ENCODE measurements at places on chromosomes 11 and 22.

- ATAC-seq: no peak
Measured at GRCh38 chr22:47386812-47387510, 624.5 kb downstream of the TBC1D22A start.

DNA sequence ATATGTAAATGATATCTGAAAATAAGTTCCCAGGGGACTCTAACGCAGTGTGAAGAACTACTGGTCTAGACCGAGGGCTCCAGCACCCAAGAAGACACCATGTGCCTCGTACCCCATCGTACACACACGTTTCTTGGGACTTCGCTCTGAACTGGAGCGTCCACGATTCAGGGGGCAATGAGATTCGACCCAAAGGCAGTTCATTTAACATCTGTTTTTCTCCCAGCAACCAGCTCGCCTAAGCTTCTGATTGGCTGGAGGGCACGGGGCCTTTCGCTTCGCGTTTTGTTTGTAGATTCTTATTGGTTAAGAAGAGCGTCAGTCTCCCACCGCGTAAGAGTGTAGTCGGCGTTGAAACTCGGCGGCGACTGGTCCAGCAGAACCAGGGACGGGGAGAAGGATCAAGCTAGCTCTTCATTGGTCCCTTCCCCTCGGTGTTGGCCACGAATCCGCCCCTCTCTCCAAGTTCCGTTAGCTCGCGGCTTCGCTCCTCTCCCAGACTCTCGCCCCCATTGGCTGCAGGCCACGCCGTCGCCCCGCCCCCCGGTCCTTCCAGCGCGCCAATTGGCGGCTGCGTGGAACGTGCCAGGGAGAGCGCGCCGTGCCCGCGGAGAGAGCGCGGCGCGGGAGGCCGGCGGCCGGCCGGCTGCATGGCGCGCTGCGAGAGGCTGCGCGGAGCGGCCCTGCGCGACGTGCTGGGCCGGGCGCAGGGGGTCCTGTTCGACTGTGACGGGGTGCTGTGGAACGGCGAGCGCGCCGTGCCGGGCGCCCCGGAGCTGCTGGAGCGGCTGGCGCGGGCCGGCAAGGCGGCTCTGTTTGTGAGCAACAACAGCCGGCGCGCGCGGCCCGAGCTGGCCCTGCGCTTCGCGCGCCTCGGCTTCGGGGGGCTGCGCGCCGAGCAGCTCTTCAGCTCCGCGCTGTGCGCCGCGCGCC lies at the start of gene PDXP:
TSS of gene PDXP (plus strand) at position 591 of the 933 bp plus-strand sequence. CDS start at position 651, 60 bp downstream.
- peak; percentile 90 for ATAC-seq

DNA sequence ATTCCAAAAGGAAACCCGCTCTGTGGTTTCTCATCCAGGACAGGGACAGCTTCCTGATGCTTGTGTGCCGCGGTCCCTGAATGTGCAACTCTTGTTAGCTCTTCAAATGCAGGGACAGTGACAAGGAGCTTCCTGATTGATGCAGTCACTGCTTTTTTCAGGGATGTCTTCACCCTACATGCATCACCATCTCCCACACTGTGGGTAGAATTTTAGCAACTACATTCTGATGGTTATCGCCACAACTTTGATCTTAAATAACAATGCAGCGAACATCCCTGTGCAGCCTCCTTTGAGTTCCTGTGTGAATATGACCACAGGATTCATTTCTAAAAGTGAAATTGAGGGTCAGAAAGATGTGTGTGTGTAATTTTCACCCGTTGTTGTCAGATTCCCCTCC lies 115.0 kb downstream of the GGTLC2 start:
- no peak for ATAC-seq

GRCh38 chr11:75031224-75031753 lies 42.6 kb downstream of the NEU3 start:
- ATAC-seq: peak; percentile 45

DNA sequence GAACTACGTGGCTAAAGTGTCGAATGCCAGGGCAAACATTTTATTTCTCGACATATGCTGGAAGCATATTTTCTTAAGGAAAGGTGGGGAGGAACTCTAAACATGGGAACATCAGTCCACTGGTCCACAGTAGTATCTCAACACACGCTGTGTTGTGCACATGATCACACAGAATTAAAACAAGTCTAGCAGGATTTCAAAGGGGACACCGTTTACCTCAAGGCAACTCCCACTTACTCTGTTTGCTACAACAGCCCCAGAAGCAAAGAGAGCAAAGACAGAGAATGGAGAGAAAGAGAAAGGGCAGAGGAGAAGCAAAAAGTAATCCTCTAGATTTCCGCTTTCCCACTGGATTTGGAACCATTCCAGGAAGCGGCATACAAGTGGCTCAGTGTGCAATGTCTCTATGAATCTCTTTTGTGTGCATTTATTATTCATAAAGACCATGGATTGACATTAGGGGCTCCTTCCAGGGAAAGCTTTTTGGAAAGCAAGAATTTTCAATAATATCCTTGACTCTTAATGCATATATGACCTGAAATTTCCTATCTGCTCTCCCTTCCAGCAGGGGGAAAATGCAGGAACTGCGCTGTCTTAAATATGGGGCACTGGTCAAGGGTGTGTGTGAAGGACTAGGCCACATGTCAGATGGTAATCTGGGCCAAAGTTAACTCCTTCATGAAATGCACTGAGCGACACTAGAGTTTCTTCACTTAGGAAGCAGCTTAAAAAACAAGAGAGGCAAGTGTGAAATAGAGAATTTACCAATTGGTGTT lies 34.8 kb upstream of the CCDC34 start:
- no peak for ATAC-seq

- ATAC-seq: peak; percentile 76
Measured at GRCh38 chr11:111081021-111081511, 164.5 kb upstream of the POU2AF2 start.

- ATAC-seq: no peak
Measured at GRCh38 chr11:45322111-45322705, 36.1 kb upstream of the SYT13 start.

DNA sequence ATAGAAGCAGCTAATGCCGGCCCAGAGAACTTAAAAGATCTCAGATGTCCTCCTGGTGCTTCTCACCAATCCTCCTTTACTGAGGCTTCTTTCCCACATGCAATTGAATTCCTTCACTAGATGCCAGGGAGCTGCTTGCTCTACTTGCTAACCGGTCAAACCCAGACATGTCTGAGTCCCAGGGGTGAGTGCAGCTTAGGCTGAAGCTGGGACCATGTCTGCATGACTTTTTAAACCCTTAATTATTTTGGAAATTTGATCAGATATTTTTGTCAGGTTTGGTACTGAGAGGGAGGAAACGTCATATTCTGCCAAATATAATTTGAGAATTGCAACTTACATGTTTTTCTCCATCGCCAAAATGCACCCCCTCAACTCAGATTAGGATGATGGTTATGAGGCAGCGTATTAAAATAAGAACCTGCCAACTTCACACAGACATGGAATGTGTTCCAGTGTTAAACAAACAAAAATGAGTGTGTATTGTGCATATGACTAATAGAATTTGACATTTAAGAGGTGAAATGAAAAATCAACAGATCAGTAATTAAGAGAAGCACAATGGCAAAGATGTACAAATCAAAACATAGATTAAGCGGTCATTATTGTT lies 529.5 kb downstream of the ETS1 start:
- no peak for ATAC-seq

GRCh38 chr11:7677071-7677470 lies 3.8 kb upstream of the CYB5R2 start:
- no peak for ATAC-seq

Measured in motor neuron (in vitro differentiated cells).